Stimulated activated CD4-positive, alpha-beta T cell treated with anti-CD3 and anti-CD28 coated beads, Interleukin-1b, Interleukin-23, amount 100 ng/mL, for 4 hours (primary cell): ENCODE measurements at places on chromosomes 12 and 14.
A peak's percentile ranks its signal among the peaks of the same experiment; 100 is the strongest.

GRCh38 chr14:98926146-98926545, 345.9 kb downstream of the BCL11B start:
- no peak for DNase-seq

DNA sequence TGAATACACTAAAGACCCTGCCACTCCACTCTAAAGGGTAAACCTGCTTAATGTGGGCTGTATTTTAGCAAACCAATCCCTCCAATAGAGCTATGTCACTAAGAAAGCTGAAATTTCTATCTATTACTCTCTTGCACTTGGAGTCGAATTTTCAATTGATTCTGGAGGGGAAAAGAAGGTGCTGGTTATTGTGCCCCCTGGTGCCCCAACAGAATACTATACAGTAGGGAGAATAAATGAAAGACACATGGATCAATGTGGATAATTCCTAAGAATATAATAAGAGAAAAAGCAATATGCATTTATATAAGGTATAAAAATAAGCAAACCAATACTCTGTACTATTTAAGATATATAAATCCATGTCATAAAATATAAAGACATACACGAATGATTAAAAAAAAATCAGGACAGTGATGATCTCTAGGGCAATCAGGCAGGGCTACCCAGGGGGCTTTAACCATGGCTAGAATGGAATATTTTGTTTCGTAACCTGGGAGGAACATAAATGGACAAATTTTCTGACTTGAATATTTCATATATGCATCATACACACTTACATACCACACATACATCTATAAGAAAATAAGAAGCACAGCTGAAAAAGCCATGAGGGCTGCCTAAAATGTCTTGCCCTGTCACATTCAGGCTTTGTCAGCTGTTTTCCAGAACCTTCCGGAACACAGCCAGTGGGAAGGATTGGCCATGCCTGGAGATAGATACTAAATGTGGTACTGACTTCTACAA, 54.4 kb downstream of the EFCAB11 start:
- peak; percentile 12 for DNase-seq

DNA sequence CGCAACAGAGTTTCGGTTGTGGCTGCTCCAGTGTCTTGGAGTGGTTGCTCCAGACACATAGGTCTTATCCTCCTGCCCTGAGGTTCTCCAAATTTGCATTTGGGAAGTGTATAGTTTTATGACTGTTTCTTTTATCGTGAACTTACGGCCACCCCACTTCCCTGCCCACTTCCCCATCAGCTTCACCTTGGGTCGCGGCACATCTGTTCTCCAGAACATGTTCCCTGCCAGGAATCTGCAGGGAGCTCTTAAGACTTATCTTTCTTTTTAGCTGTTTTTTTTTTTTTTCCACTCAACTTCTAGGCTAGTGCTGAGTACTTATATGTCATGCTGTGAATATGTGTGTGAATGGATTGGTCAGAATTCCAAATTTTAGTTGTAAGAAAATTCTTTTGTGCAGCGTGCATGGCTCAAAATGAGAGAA, 75.4 kb downstream of the ETV6 start:
- no peak for DNase-seq

DNA sequence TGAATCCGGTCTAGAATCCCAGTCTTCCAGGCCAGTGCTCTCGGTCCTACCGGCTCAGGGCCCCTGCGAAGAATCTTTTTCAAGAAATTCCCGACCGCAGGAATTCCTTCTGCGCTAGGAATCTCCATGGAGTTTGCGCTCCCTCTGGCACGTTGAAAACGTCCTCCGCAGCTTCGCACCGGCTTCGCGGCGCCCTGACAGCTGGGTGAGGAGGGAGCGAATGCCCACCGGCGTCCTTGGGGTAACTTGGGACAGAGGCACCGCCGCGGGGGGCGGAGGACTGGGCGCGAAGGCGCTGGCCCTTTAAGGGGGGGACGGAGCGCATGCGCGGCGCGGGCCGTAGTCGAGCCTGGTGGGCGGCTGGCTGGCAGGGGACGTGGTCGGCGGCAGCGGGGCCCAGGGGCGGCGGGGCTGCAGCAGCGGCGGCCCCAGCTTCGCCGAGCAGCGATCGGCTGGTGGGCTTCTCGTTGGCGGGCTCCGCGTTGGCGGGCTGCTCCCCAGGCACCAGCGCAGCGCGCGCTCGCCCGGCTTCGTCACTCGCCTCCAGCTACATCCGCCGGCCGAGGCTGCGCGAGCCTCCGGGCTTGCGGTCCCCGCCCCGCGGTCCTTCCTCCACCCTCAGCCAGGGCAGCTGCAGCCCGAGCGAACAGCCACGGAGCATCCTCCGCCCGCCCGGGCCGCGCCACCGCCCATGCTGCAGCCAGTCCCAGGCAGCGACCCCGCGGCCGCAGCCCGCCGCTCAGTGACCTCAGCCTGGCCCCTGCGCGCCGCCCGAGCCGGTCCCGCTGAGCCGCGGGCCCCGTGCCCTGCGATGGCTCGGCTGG, at the start of gene VASH1:
TSS of gene VASH1 (plus strand) at position 333 of the 824 bp plus-strand sequence. CDS start 1,354 bp downstream, outside the sequence.
- peak; percentile 58 for DNase-seq

DNA sequence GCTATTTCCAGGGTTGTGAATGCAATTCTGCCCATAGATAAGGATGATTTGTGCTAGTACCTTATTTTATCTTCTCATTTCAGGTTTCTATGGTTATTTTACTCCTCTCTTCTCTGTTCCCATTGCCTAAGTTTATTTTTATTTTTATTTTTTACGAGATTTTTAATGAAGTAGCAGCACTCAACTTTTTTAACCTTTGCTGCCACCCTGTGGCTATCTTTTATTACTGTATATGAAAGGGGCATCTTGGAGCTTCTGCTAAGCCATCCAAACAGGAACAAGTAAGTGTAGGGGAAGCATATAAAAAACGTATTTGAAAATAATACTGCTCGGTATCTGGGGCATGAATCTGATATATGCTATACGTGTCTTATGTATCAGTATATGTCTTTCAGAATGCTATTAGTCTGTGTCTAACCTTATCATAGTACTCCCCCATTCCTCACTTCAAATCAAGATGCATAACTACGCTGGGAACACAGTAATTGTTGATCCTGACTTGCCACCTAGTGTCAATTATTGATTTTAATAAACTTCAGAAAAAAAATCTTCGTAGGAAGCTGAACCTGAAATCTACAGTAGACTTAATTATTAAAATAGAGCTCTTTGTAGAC, 60.3 kb downstream of the KLRG1 start:
- DNase-seq = peak; percentile 41

GRCh38 chr12:1630827-1631591, 2.0 kb downstream of the WNT5B start:
- DNase-seq = no peak

DNA sequence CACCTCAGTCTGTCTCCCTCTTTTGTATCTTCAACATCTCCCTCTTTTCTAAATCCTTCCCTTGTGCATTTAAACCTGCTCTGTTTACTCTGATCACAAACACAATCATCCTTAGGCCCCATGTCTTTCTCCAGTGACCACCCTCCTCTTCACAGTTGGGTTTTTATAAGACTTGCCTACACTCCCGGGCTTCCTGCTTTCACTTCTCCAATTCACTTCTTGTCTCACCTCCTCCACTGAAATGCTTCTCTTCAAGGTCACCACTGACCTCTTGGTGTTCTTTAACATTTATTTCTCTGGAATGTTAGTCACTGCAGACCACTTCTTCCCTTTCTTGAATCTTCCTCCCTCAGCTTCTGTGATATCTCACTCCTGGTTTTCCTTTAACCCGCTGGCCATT, 8.7 kb upstream of the SMCO2 start:
- DNase-seq = no peak

DNA sequence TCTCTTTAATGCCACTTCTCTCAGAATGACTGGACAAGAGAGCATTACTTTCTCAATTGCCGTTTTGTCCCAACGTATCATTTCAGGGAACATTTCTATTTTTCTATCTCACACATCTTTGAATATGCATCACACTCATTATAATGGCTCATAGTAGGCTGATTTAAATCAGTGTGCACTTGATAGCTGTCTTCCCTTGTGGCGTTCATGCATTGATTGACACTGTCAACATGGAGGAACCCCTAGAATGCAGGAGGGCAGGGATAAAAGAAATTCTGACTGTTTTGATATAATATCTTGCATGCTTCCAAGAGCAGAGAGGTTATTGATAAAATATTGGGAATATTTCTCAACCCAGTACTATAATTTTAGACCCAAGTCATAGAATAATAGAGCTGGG, 1528.9 kb upstream of the FLRT2 start:
- no peak for DNase-seq

DNA sequence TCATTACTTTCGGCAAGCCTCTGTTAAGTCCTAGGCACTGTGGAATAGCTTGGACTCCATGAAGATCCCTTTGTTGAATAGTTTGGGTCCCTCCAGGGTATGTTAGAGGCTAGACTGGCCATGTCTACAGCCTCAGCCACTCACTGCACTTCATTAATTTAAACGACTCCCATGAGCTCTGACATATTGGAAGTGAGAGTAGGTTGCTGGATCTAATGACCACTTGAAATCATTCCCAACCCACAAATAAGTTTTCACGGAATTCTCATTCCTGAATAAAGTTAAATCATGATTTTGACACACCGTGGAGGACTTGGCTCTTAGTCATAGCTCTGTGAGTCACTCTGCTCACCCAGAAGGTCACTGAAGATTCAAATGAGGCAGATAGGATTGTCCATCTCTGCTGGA, 21.4 kb upstream of the APPL2 start:
- DNase-seq = no peak

DNA sequence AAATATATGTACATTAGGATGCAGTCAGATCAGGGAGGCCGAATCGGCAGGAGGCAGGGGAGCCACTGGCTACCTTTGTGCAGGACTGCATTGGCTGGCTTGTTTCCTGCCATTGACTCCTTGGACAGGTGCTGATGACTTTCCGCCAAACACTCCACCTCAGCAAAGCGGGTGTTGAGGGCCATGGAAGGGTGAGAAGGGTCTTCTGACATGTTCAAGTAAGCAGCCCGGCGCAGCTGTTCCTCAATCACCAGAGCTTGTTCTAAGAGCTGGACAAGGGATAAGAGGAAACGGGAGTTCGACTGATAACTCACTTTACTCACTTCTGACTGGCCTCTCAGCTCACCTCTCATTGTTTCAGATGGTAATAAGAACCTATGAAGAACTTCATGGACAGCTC, 4.9 kb upstream of the NOP2 start:
- DNase-seq = no peak

DNA sequence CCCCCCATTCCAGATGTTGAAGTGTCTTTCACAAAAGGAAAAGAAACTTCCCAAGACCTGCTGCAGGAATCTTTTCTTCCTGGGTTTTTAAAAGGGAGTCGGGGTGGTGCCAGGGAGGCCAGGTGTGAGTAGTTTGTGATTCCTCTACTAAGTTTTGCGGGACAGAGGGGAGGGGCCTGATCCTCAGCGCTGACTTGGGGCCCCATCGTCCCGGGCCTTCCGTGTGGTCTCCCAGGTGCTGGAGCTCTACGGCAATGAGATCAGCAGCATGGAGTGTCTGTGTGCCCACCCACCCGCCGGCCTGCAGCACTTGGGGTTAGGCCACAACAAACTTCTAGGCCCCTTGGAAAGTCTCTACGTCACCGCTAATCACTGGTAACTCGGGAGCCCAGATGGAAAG, 4.5 kb downstream of the LRRC43 start:
- no peak for DNase-seq

DNA sequence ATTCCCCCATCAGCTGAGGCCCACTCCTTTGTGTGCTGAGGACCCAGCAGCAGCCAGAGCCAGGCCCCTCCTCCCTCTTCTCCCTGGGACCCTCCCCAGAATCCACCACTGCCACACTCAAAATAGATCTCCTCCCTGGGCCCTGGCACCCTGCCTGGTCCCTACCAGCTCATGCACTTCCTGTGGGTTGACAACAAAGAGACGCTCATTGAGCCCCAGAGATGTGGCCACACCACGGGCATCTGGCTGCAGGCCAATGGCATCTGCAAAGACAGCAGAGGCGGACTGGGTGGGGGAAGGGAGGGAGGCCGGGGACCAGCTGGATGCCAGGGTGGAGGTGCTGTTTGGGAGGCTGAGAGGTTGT, 16.0 kb upstream of the ENDOU start:
- DNase-seq = peak; percentile 23

DNA sequence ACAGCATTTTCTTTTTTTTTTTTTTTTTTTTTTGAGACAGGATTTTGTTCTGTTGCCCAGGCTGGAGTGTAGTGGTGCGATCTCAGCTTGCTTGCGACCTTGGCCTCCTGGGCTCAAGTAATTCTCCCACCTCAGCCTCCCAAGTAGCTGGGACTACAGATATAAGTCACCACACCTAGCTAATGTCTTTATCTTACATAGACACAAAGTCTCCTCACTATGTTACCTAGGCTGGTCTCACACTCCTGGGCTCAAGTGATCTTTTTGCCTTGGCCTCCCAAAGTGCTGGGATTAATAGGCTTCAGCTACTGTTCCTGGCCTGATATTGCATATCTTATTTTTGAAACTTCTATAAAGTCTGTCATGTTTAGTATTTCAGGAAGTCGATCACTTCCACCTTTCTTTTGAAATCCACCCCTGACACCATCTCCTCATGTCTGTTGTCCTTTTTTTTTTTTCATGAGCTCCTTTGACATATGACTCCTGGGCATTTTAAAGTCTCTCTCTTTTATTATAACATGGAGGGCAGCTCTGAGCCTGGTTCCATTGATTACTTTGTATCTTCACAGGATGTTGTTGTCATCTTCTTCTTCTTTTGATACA, 5.9 kb upstream of the A2ML1 start:
- no peak for DNase-seq

DNA sequence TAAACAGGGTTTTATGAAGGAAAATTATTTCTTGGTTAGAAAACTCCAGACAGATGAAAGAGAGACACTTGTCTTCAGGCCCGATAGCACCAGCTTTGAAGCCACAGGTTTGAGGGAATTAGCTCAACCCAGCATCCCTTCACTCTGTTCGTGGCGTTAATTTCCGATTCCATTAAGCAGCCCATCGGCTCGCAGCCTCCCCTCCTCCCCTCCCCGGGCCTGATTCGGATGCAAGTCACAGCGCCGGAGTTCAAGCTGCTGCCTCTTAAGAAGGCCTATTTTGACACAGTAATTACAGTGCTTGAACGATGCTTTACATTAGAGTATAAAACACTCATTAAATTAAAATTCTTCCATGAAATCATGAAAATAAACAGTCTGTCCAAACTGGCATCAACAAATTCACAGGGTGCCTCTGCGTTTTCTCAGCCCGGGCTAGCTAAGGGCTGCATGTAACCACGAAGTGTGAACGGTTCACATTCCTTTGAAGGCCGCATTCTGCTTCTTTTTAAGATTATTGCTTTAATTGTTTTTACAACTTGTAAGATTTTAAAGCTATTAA, 145.8 kb downstream of the DICER1 start:
- DNase-seq = no peak

GRCh38 chr12:53733051-53733806, 6.0 kb upstream of the CALCOCO1 start:
- no peak for DNase-seq

DNA sequence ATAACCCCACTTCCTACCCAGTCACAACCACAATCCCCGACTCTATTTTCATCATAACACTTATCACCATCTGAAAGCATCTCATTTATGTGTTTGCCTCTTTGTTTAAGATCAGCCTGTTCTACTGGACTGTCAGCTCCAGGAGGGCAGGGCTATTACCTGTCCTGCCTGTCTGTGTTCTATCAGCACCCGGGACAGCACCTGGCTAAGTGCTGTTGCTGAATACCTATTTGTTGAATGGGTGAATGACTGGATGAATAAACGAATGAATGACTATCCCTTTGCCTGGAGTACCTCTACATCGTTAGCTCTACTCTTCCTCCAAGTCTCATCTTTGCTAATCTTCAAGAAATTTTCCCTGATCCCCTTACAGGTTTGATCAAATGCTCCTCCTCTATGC, 69.0 kb downstream of the WSCD2 start:
- DNase-seq = no peak
